A549 treated with ZK216348 at 1 μM for 4 hours (cell line): ENCODE measurements at places on chromosomes 11 and 22. TPM values are rescaled to one million over a fixed set of nuclear protein-coding genes. Genes with fewer than 3 reads are reported as not detected.

OR4D5 gene
- not detected in 5 replicates for total RNA-seq

SLC37A2 gene
- total RNA-seq: 0.06 to 0.14 TPM (median 0.08 TPM) in 4 of 5 replicates, not detected in the other

PGA4 gene
- not detected in 5 replicates for total RNA-seq

THY1 gene
- total RNA-seq: 12.5 to 15.2 TPM (median 13.7 TPM) in 5 replicates
